ENCODE measurements at places on chromosomes 5 and 9.

DNA sequence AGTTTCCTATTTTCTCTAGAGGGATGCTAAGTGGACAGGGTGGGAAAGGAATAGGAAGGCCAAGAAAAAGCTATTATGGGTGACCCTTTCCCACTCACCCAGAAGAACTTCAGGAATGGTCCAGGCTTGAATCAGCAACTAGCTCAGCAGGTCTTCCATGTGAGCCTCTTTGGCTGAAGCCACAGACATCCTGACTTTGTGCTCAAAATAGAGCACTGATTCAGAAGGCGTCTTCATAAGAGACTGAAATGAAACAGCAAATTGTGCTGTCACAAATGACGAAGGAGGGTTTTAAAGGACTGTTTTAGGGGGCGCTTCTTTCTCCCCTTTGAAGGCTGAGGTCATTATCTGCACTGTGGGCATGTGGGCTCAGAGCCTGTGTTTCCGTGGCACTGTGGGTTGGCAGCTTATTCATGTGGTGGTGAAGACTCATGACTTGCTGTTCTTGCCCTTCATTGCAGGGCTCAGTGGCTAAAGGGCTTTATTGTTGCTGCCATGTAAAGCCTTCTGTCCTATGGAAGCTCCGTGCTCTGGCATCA is 65.8 kb upstream of the NFIL3 start:
- DNase-seq, result no peak

DNA sequence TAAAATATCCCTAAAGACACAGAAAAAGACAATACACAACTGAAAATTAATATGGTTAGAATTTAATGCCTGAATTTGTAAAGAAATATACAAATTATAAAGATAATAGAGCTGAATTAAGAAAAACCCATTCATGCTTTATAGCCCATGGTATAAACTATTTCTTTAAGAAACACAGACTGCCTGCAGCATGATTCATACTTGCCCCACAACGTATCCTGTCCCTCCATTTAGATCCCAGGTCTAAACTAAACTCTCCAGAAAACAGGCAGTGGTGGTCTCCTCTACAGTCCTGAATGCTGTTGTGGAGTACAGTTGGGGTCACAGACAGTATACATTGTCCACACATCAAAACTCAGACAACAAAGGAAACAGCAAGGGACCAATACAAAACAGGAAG is 24.8 kb downstream of the IL6ST start:
- no peak for DNase-seq

- DNase-seq, result no peak
Observed at GRCh38 chr5:138662599-138662998, 87.4 kb upstream of the HSPA9 start.

DNA sequence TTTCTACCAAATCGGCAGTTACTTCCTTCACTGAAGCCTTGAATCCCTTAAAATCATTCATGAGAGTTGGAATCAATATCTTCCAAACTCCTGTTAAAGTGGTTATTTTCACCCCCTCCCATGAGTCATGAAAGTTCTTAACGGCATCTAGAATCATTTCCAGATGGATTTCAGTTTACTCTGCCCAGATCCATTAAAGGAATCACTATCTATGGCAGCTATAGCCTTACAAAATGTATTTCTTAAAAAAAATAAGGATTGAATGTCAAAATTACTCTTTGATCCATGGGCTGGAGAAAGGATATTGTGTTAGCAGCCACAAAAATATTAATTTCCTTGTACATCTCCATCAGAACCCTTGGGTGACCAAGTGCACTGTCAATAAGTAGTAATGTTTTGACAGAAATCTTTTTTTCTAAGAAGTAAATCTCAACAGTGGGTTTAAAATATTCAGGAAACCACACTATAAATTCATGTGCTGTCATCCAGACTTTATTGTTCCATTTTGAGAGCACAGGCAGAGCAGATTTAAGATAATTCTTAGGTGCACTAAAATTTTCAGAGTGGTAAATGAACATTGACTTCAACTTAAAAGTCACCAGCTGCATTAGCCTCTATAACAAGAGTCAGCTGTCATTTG is 767.7 kb downstream of the DTWD2 start:
- DNase-seq, result no peak

DNA sequence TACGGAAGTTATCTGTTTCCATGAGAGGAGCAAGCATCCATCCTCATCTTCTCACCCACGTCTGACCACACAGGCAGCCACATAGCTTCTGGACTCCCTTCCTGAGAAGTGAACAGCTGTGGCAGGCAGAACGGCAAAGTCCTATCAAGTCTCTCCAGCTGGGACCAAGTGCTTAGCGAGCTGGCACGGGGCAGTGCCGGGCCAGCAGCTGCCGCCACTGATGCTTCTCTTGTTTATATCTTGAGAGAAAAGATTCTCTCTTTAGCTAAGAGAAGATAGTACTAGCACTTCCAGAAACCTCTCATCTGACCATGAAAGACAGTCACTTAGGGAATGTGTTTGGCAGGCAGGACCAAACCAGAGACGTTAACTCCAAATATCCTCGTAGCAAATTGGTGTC is 37.2 kb downstream of the PLAC8L1 start:
- DNase-seq, result no peak

- DNase-seq, result no peak
Observed at GRCh38 chr5:68662804-68663307, 431.0 kb upstream of the SLC30A5 start.

DNA sequence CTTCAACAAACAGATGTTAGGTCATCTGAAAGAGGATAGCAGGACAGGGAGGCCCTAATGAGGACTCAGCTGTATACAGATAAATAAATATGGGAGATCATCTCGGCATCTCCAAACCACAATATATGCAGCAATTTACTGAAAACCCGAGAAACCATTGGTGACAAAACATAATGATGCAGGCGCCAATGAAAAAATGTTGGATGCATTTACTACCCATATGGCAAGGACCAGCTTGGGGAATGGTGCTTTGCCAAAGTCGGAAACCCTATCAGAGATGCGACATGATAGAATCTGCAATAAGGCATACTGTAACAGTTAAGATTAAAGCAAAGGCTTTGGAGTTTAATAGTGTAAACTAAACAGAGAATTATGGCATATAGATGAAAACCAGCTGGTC is 92.0 kb downstream of the SNCAIP start:
- no peak for DNase-seq

DNA sequence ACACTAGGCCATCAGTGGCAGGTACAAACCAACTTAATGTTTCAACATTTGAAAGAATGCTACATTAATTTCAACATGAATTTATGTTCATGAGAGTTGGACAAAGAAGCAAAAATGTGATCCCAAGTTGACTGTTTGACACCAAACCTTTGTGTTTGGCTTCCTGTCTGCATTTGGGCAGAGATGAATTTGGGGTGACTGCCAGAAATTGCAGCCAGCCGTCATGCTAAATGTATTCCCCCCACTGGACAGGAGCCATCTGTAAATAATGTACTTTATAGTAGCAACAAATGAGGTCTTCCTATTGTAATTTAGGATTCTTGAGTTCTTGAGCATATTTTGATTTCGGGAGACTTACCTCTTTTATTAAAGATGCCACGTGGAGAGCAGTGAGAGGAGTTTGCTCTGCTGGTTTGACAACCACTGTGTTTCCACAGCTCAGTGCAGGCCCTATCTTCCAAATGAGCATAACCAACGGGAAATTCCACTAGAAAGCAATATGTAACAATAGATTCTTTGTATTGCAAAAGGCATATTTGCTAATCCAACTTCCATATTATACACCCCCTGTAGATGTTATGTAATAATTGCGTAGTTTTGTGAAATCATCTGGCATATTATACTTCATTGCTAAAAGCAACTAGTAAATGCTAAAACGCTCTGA is 27.6 kb downstream of the ALDH1A1 start:
- DNase-seq, result no peak
